ENCODE measurements at places on chromosomes 4 and X.

GRCh38 chr4:76987685-76988084 lies 38.1 kb downstream of the SEPTIN11 start:
- no peak for DNase-seq

DNA sequence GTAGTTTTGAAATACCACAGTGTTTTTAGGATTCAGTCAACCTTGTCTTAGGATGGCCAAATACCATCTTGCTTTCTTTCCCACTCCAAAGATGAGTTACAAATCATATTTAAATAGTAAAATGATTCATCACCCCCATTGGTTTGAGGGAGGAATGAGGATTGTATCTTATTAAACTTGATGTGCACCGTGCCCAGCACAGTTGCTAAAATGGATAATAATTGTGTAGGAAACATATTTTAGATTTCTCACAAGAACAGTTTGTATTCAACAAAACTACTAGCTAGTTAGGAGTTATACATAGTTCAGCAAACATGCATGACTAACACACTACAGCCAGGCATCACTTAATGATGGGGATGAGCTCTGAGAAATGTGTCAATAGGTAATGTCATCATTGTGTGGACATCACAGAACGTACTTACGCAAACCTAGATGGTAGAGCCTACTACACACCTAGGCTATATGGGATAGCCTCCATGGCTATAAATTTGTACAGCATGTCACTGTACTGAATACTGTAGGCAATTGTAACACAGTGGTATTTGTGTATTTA lies 245.4 kb downstream of the FBXW7 start:
- no peak for DNase-seq

DNA sequence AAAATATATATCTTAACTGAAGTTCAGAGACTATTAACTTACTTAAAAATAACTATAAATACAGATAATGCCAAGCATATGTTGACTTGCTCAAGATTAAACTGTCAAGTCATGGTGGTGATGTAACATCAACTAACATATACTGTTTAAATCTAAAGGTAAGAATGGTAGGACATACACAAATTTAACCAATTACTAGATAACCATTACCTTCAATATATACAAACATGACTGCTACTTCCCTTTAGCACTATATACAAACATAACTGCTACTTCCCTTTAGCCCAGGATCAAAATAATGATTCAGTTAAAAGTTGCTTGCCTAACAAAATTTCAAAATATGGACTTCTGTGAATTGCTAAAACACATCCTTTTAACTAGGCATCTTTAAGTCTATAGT lies 14.9 kb downstream of the HNRNPD start:
- DNase-seq = no peak

DNA sequence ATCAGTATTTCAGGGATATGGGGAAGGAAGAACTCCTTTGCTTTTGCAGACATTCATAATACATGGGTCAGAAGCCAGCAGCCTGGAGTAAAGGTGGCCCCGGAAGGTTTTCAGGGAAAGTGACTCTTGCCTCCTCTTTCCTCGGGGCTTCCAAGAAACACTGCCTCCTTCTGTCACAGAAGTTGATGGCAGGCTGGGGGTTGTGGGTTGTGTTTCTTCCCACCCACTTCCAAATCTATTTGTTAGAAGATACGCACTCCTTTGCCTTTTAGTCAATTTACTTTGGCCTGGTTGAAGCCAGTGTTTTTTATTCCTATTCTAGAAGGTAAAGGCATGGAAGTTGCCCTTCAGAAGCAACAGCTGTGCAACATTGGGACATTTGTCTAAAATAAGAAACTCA lies 19.7 kb downstream of the KIT start:
- no peak for DNase-seq

DNA sequence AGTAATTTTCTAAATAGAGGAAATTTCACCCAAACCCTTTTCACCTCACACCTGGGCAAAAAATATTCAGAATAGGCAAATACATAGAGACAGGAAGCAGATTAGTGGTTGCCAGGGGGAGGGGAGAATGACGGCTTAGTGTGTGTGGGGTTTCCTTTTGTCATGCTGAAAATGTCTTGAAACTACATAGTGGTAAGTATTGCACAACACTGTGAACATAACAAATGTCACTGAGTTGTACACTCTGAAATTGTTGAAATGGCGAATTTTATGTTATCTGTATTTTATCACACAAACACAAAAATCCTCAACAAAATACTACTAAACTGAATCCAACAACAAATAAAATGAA lies 60.7 kb upstream of the PLAC1 start:
- DNase-seq = peak; percentile 19

DNA sequence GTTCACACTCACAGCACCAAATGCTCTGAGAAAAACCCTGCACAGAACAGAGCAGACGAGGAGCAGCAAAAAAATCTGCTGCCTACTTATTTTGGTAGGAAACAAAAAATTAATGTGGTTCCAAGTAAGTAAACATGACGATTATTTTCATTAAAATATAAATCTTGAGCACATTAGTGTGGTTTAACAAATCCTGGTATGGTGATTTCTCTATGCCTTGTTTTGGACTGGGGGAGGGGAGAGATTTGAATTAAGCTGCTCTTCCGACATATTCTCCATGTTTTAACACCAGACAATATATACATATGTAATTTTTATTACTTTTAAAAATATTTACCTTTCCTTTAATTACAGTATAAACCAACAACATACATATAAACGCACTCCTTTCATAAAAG lies 1.8 kb downstream of the CAMK2D start:
- DNase-seq = no peak

DNA sequence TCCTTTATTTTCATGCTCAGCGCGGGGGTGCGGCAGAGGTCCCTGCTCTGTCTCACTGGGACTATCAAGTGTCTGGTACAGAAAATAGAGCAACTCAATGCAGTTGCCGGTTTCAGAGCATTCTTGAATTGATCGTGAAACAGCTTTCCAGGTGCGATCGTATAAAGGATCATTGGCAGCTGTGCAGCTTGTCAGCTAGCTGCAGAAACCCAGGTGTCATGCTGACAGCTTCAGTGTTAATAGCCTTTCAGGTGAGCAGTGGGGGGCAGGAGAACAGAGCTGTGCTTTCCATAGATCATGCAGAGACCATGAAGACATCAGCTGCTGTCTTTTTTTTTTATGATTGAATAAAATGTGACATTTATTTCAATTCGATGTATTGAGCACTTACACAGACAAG lies 583.9 kb downstream of the NLGN4X start:
- no peak for DNase-seq

GRCh38 chr4:38752941-38753806 lies 29.6 kb downstream of the TLR10 start:
- peak; percentile 50 for DNase-seq

DNA sequence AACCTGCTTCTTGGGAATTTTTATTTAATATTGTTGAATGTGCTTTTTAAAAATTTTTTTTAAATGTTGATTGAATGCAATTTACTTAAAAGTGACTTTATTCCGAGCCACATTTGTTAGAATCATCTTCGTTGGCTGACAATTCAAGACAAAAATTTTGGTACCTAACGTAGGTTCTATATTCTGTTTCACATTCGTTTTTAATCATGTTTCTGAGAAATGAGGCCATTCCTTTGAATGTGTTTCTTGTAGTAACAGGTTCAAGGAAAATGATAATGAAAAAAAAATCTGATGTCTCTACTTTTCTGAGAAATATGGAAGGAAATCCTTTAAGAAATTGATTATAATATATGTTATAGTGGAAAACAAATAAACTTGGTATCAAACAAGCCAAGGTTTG lies 92.3 kb upstream of the DCLK2 start:
- no peak for DNase-seq

DNA sequence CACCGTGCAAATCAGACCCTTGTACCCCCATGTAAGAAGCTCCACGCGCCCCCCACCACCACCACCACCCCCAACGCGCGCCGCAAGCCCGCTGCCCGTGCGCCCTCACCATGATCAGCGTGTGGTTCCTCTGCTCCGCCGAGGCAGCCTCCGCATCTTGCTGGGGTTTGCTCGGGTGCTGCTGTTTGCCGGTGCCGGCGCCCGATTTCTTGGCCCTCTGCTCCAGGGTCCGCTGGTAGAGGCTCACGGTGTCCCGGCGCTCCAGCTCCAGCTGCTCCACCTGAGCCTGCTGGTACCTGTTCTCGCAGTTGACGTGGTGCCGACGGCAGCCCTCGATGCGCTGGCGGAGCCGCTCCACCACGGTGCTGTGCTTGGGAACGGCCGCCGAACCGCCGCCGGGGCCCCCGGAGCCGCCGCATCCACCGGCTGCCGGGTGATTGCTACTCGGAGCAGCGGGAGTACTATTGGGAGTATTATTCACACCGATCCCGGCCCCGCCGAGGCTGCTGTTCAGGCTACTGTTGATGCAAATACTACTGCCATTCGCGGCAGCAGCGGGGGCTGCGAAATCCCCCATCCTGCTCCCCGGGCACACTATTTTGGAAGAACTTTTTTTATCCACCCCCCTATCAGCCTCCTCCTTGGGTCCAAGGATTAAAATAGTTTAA lies 1.1 kb downstream of the MAML3 start:
- no peak for DNase-seq

GRCh38 chrX:109709129-109709631 lies 23.9 kb downstream of the ACSL4 start:
- DNase-seq = peak; percentile 28
